ENCODE measurements at places on chromosomes 4 and X. TPM values are rescaled to one million over a fixed set of nuclear protein-coding genes. Genes with fewer than 3 reads are reported as not detected.

DNA sequence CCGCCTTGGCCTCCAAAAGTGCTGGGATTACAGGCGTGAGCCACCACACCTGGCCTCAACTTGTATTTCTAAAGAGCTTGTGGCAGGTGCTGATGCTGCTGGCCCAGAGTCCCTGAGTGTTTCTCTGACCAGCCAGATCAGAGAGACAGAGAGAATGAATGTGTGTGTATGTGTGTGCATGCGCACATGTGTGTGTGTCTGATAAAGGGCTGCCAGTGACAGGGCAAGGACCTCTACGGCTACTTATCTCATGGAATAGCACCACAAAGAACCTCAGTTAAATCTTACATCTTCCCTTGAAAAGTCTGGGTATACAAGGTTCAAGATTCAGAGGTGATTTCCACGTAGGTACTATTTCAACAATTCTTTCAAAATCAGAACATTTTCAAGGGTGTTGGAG, 86.0 kb downstream of the SCD5 start:
- DNase-seq, result no peak

GJB1 gene
- total RNA-seq, result 4.8 TPM

DNA sequence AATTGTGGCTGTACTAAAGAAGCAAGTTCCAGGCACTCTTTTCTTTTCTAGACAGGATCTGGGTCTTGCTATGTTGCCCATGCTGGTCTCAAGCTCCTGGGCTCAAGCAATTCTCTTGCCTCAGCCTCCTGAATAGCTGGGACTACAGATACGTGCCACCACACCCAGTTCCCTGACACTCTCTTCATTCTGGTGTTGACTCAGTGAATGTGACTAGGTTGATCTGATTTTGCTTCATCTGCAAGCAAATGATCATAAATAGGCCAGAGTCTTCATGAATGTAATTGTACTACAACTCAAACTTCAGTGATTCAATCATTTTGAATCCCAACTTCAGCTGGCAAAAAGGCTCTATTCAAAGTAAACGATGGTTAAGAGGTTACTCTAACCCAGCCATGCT, 78.5 kb downstream of the APBB2 start:
- DNase-seq, result no peak

DNA sequence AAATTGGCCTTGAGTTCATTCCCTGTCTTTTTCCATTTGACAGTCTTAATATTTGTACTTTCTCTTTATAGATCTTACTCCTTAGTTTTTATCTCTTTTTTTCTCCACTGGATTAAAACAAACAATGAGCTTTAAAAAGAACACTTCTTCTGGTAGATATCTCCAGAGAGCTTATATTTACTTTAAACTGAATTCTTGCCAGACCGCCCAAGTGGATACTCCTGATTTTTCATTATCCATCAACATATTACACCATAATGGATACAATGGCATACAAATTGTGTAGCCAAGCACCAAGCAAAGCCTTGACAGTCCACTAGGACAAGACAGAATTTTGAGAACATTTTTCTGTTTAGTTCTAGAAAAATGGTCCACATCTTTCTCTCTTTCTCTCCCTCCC, 18.9 kb downstream of the TMSB4X start:
- DNase-seq, result no peak

GRCh38 chr4:139568206-139568955, 12.4 kb upstream of the SETD7 start:
- no peak for DNase-seq

DNA sequence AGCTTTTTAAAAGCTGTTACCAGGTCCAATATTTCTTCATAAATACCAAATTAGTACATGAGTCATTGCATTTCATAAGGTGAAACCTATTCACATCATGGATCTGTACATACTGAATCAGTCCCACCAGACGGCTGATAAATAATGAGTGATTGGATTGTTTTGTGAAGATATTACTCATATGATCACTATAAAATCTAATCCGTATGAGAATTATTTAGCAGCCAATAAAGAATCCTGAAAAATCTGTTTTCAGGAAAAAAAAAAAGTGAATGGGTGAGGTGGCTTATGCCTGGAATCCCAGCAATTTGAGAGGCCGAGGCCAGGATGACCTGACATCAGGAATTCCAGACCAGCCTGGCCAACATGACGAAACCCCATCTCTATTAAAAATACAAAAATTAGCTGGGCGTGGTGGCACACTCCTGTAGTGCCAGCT, 438.1 kb downstream of the INPP4B start:
- DNase-seq, result no peak

GRCh38 chr4:141684785-141685184, 48.4 kb downstream of the IL15 start:
- DNase-seq, result no peak

RAB40A gene
- 0.31 TPM for total RNA-seq
